Effector memory CD4-positive, alpha-beta T cell (primary cell): ENCODE measurements at places on chromosomes 1 and 21.

DNA sequence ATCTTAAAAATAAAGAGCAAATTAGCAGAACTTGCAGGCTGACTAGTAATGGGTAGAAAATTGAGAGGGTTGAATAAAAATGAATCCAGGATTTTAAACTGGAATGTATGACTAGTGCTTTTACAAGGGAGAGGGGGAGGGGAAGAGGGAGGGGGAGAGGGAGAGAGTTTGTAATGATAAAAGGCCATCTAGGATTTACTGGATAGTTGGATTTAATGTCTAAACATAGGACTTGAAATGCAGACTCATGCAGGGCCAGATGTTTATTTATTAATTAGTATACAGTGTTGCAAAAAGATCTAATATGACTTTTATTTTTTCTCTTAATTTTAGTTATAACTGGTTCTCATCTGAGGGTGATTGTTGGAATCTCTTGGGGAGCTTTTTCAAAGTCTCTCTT lies 4.3 kb downstream of the ZNF326 start:
- no peak for DNase-seq

- no peak for DNase-seq
Observed at GRCh38 chr1:104932030-104932915, 1182.6 kb downstream of the AMY1C start.

DNA sequence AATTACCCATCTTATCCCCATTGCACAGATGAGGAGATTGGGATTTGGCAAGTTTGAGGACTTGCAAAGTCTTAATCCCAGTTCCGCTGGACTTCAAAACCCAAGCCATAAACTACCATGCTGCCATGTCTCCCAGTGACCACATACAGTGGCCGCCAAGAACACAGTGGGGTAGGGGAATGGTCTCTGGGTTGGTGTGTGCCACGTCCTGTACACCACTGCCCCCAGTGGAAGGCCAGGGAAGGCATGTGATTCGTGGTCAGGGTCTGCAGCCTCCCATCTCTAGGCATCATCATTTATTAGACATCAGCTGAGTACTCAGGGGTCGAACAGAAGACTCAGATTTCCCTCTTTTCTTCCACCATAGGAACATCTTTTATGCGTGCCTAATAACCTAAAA lies 76.0 kb downstream of the MAN1C1 start:
- DNase-seq, result no peak

- no peak for DNase-seq
Observed at GRCh38 chr1:159177272-159177907, 6.0 kb downstream of the CADM3 start.

DNA sequence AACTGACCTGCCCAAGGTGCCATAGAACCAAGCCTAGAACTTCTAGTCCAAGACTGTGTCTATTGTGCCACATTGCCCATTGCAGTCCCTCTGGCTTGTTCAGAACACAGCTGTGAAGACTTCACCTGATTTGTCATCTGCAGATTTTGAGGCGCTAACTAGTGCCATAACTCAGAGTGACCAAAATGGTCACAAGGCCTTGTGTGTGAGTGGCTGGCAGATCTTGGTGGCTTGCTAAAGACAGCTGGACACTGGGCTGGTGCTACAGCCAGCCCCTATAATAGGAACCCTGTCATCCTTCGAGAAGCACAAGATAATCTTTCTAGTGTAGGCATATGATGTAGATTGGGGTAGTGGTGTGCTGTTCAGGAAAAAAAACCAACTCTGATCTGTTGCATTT lies 63.7 kb upstream of the IFNLR1 start:
- DNase-seq, result no peak

DNA sequence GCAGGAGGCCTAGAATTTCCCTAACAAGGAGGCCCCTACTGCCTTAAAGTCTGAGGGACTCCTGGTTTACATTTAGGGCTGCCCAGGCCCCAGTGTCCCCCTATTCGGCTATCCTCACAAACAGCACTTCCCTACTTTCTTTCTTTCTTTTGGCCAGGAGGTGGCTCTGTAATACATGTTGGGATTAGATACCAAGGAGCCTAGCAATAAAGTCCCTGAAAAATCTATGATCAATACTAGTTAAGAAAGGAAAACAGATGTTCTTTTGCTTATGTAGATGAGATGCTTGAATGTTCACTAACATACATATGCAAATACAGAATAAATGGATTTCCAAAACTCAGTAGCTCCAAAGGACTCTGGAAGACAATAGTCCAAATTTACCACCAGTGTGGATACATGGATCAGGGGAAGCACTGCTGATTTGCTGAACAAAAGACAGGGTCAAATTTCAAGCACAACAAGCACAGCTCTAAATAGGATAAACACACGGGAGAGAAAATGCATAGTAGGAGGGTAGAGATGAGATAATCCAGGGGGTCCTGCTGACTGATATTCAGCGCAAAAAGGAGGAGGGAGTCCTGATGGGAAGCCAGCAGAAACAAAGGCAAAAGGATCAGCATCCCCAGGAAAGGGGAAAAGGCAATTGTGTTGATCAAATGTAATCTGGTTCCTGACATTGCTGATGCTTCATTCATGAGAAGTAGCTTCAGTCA lies 240.0 kb downstream of the NUF2 start:
- no peak for DNase-seq

- no peak for DNase-seq
Observed at GRCh38 chr1:174680101-174680500, 232.3 kb downstream of the GPR52 start.
